ENCODE measurements at places on chromosomes 3 and 15.

- no peak for DNase-seq
Observed at GRCh38 chr3:127200086-127200691, 7.3 kb downstream of the PRR23E start.

DNA sequence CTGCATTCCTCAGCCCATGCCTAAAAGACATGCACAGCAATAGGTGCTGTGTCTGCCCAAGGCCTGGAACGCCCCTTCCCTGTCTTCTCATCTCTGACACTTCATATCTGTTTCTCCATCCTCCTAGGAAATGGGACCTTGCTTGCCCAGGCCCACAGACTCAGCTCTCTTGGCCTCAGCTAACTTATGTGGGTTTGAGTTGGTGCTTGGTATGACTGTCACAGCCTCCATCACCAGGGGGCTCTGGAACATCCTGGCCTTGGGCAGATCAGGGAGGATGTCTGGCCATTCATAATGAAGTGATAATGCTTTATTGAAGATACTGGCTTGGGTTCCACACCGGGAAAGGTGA, 156.7 kb upstream of the SMAD3 start:
- DNase-seq: no peak

- DNase-seq: no peak
Observed at GRCh38 chr3:164267053-164267452, 811.2 kb downstream of the SI start.

GRCh38 chr3:72515281-72515680, 333.0 kb downstream of the SHQ1 start:
- no peak for DNase-seq

DNA sequence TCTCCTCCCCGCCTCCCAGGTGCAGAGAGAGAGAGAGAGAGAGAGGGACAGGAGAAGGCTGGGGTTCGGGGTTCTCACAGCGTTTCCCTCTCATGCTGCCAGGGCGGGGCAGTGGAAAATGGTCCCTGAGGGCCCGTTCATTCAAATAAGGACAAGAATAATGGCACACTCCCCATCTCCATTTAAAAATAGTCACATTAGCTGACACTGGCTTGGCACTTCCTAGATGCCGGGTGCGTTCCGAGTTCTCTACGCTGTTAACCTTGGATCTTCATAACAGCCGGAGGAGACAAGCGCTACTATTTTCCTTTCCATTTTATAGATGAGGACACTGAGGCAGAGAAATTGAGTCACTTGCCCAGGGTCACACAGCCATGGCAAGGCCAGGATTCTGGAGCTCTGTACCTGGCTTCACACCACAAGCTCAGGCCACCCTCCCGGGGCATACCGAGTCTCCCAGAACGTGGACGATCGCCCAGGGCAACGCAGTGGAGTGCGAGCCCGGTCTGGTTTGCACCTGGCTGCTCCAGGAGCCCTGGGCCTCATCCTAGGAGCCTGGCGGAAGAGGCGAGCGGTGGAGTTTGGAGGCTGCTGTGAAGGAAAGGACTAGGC, 608 bp upstream of the SLC6A6 start:
- no peak for DNase-seq

DNA sequence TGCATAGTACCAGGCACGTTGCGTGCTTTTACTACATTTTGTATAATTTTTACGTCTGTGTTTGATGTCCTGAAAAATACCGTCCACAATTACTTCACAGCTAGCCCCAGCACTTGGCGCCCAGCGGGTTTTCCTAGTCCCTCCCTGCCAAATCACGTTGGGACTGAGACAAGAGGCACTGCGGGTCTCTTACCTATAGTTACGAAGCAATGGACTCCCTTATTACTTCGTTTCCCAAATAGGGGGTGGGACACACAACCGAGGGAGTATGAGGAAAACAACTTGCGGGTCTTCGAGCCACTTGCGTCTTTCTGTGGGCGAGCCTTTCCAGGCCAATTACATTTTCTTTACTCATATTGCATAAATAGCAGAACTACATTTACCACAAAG, 620 bp upstream of the CMSS1 start:
- DNase-seq: peak; percentile 46

DNA sequence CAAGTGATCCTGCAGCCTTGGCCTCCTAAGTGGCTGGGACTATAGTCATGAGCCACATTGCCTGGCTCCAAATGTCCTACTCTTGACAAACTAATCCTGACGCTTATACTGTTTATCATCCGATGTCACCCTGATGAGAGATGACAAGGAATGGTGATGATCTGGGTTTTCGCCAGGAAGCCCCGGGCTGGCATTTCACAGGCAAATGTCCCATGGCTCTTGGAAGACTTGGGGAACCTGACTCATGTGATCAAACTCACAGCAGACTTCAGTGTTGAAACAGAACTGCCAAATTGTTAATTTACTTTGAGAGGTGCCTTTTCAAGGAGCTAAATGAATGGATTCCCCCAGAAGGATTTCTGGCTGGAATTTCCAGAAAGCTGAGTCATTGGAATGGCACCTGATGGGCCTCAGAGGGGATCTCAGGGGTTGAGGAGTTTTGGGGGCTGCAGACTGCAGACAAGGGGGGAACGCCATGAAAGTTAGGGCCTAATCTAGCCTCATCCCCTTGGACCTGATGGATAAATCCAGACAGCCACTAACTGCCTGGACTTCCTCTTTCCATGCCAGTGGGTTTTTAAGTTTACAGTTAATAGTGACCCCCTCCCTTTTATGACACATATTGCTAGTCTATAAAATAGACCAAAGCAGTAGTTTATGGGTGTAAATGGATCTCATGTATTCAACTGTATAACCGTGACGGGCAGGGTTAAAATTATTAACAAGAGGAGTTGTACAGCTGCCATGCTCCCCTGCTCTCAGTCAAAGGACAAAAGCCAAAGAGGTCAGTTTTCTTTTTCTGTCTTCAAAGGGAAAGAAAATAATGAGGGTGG, 146.6 kb downstream of the CHSY1 start:
- DNase-seq: no peak

DNA sequence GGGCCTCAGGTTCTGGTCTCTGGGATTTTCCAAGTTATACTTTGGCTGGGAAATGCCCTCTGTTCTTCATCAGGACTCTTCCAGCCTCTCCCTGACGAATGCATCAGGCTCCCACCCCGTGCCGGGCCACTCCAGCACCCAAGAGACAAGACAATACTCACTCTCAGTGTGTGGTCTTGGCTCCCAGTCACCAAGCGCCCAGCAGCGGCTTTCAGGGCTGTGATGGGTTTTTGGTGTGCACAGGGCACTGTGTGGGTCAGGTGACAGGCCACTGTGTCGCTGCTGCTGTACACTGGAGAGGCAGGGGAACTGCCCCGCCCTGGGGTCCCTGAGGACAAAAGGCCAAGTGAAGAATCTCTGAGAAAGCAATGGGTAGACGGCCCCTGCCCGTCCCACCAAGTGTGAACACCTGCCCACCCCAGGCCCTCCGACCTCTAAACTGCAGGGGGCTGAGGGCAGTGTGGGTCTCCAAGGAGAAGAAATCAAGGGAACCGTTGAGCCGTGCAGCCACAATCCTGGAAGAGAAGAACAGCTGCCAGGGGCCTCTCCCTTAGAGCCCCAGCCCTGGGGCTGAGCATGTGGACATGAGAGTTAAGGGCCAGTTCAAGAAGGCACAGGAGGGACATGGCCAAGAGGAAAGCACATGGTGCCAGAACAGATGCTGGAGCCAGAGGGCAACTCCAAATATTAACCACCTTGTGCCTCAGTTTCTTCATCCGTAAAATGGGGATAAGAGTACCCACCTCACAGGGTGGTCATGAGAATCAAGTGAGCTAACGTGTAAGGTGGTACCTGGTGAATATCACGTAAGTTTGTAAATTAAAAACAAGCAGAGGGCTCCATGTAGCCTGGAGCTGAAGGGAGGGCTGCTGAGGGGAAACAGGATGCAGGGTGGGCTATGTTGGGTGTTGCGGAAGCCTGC, 34.1 kb downstream of the PTPN23 start:
- DNase-seq: no peak

- DNase-seq: no peak
Observed at GRCh38 chr3:86381247-86381646, 609.7 kb downstream of the VGLL3 start.

DNA sequence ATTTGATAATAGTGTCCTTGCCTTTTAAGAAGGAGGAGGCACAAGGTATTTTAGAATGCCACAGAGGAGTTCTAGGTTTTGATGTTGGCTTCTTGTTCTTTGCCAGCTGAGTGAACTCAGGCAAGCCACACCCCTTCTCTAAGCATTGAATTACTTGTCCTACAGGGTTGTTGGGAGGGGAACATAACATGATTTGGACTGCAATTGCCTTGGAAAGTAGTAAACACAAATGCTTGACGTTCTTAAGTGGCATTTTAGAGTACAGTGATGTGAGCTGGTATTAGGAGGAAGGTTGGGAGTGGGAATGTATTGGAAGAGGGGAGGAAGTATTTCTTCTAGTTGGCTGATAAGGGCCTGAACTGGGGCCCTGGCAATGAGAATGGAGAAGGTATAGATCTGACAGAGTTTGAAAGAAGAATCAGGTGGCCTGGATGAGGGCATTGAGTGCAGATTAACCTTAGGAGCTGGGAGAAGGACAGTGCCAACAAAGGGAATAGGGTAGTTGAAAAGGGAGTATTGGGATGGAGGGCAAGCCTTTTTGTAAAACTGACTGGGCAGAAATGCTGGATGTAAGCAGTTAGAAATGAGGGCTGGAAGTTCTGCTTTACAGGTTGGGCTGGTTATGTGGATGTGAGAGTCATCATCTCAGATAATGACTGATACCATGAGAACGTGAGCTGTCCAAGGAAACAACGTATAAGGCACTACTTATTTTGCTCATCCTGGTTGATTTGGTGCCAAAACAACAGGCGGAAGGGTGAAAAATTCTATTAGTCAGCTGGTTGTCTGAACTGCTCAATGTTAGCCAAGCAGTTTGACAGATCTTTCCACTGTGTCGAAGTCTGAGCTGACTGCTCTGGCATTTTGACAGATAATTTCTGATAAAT, 16.7 kb downstream of the KAT2B start:
- DNase-seq: no peak

DNA sequence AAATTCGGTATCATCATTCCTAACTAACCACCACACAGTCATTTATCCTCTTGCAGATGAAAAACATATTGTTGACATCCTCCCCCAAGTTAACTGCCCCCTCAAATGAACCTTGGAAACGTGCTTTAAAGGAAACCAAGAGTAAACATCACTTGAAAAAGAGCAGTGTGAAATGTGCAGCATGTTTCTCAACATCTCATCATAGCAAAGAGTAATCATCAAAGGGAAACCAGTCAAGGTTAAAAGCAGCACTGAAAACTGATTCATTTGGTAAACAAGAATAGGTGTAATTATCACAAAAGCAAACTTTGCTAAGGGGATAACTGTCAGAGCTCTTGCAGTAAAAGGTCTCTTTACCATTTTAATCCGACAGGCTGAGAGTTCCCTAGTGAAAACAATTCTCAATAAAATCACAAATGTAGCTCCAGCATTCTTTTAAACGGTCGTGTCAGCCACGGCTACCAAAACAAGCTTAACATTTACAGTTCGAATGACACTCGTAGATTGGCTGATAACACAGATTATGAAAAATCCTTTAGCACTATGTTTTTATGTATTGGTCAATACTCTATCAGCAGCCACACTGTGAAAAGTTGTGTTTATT, 461.0 kb downstream of the GBE1 start:
- no peak for DNase-seq

GRCh38 chr3:53196575-53197407, 35.8 kb downstream of the PRKCD start:
- DNase-seq: peak; percentile 82

- DNase-seq: no peak
Observed at GRCh38 chr3:121595765-121596406, 2.7 kb downstream of the FBXO40 start.

GRCh38 chr3:128113817-128114794, 9.5 kb downstream of the RUVBL1 start:
- DNase-seq: peak; percentile 66

GRCh38 chr3:154071146-154071545, 50.0 kb upstream of the ARHGEF26 start:
- DNase-seq: no peak

DNA sequence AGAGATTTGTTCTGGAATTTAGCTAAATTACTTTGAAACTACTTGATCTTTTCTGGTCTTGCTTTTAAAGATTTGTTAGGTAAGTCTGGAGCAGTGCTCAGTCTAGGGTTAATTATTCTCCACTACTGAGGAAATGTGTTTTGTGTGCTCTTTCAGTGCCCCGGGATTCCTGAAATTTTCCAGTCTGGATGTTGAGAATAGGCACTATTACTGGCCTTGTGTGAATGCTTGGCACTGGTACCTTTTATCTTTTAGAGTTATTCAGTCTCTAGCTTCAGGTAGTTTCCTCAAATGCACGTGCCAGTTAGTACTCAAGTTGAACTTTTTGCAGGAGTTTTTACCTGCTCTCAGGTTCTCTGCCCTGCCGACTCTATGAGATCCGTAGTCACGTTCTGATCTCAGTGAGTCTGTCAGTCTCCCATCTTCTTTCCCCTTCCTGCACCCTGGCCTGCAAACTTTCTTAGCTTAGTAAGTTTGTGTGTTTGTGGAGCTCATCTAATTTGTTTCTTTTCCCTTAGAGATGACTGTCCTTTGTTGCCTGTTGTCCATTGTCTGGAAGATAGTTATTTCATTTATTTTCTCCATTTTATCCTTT, 39.5 kb downstream of the TCF12 start:
- no peak for DNase-seq

DNA sequence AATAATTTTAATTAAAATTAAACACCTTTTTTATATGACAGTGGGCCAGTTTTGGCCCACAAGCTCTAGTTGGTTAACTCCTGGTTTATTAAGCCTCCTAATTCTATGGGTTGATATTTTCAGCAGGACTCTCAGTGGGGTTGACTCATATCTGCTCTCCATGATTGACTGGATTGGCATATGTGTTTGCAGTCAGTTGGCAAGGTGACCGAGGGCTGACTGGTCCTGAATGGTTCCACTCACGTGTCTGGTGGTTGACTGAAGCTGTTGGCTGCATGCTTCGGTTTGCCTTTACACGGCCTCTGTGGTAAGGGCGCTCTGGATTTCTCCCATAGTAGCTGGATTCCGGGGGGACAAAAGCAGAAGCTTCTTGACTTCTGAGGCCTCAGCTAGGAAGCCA, 65.3 kb upstream of the ZNF280D start:
- DNase-seq: no peak

DNA sequence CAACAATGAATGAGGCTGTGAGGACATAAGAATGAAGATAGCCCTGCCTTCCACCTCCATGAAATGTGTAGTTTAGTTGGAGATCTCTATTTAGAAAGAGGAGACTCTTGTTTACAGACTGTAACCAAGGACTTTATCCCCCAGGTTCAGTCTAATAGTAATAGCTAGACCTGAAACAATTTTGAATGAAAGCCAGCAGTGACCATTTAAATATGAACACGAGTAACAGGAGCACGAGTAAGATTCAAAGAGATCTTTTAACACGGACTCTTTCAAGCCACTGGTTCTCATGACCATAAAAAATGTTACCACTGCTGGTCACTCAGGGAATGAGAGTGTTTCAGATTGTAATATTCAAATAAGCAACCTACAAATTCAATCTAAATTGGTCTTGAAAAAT, 123.1 kb downstream of the FMN1 start:
- DNase-seq: no peak
